ENCODE measurements at places on chromosomes 1 and 21.

- H3K4me1 ChIP-seq = peaks cover 10% of the 10 kb centered on the region
- H3K27me3 ChIP-seq = no peaks in the 10 kb centered on the region
- peak overlapping the region; percentile 77 for H3K4me3 ChIP-seq
- DNase-seq = no peak
Measured at GRCh38 chr1:27658951-27659496, 13.0 kb downstream of the IFI6 start.

GRCh38 chr1:2128189-2128901, 66.2 kb downstream of the FAAP20 start:
- H3K4me1 ChIP-seq = no peaks in the 10 kb centered on the region
- no peaks in the 10 kb centered on the region for H3K36me3 ChIP-seq
- H3K27me3 ChIP-seq = no peaks in the 10 kb centered on the region
- H3K27ac ChIP-seq = no peak overlapping the region
- no peak overlapping the region for H3K4me3 ChIP-seq
- DNase-seq = no peak

DNA sequence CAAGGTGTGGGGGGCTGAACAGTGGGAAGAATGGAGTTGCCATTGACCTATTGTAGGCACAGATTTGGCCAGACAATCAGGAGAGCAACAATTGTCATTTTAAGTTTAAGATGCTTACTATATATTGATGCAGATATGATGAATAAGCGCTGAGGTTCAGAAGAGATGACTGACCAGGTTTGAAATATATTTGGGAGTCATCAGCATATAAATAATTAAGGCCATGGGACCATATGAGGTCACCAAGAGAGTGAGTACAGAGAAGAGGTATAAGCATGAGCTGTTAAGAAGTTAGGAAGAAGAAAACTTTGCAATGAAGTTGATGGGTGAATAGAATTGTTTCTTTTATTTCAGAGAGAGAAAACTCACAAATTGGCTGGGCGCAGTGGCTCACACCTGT, 4.5 kb upstream of the GADD45A start:
- no peaks in the 10 kb centered on the region for H3K36me3 ChIP-seq
- H3K27me3 ChIP-seq = no peaks in the 10 kb centered on the region
- H3K4me3 ChIP-seq = no peak overlapping the region

DNA sequence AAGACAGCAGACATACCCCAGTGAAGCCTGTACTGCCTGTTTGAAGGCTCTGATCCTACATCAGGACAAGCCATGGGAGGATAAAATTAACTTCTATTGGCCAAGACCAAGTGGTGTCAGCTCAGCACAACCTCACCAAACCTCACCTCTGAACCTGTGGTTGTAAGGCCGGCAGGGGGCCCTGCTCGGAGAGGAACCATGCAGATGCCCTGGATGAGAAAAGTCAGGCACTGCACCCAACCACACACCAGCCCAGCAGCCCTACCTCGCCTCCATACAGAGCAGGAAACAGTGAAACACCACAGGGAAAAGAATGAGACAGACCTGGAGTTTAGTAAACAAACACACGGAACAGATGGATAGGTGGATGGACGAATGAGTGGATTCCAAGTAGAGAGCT, 70.0 kb upstream of the PAX7 start:
- H3K4me1 ChIP-seq = no peaks in the 10 kb centered on the region
- H3K27me3 ChIP-seq = no peaks in the 10 kb centered on the region
- no peak overlapping the region for H3K27ac ChIP-seq
- no peak for DNase-seq
- H3K36me3 ChIP-seq = no peaks in the 10 kb centered on the region
- no peak overlapping the region for H3K4me3 ChIP-seq

DNA sequence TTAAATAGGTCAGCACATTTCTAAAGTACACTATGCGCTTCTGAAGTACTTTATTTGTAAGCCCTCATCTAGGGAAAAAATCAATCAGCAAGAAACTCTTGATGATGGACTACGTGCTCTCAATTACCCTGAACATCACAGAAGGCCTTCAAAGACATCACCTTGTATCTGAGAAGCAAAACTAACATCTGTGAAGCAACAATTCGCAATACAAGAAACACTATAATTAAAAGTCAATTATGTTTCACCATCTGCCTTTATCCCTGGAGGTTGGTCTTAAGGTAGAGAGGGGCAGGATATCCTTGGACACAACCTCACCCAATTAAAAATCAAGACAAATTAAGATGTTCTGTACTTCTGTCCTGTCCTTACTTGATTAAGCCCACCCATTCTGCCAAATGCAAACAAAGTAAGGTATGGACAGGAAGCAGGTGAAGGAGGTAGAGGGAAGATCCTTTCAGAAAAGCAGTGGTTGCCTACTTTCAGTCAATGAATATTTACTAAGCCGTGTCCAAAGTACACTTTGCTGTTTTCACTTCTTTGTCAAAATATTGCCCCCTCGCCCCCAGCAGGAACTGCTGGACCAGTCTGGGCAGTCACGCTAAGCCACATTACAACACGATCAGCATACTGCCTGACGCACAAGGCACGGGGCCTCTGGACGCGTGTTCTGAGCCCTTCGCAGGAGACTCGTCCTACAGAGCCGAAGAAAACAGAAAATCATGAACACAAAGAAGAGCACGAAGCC, 887 bp downstream of the SLC19A2 start:
- H3K27ac ChIP-seq = peak overlapping the region; percentile 99
- peak overlapping the region; percentile 86 for H3K4me3 ChIP-seq
- no peaks in the 10 kb centered on the region for H3K36me3 ChIP-seq
- no peak for DNase-seq
- no peaks in the 10 kb centered on the region for H3K27me3 ChIP-seq

DNA sequence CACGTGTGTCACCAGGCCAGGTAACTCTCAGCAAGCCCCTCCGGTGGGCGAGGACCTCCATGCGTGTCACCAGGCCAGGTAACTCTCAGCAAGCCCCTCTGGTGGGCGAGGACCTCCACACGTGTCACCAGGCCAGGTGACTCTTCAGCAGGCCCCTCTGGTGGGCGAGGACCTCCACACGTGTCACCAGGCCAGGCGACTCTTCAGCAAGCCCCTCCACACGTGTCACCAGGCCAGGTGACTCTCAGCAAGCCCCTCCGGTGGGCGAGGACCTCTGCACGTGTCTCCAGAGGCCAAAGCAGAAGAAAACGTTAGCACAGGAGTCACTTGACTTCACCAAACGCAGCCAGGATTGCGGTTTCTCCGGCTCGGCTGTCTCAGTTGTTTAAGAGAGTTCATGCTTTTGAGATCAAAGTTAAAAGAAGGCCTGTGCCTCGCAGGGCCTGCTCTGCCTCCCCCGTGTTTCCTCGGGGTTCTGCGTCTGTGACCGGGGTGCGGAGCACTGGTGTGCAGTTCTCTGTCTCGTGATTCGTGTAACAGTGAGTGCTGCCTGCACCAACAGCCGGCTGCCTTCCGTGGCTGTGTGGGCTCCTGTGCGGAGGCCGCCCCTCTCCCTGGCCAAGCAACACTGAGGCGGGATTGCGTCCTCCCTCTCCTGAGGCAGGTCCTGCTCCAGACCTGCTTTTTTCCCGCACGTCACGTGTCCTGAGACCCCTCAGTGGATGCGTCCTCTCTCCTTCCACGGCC, 56.6 kb downstream of the PRKCZ start:
- no peaks in the 10 kb centered on the region for H3K4me1 ChIP-seq
- H3K36me3 ChIP-seq = no peaks in the 10 kb centered on the region
- no peak for DNase-seq
- no peak overlapping the region for H3K4me3 ChIP-seq
- no peaks in the 10 kb centered on the region for H3K27me3 ChIP-seq

DNA sequence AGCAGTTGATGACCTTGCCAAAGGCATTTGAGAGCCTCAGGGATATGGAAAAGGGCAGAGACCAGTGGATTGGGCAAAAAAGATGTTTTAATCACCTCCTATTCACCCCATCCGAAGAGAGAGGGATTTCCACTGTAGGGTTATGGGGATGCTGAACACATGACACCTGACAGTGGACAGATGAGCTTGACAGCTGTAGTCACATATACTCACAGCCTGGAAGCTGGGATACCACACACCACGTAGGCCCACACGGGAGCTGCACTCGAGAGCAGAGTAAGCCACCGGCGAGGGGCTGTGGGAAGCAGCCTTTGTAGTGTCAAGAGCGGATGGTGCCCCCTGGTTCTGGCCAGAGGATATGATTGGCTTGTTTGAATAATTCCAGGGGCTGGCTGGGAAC, 20.0 kb downstream of the ZBTB40 start:
- H3K4me1 ChIP-seq = peaks cover 37% of the 10 kb centered on the region
- no peaks in the 10 kb centered on the region for H3K36me3 ChIP-seq
- no peak overlapping the region for H3K27ac ChIP-seq
- H3K4me3 ChIP-seq = no peak overlapping the region
- DNase-seq = no peak
- H3K27me3 ChIP-seq = no peaks in the 10 kb centered on the region

DNA sequence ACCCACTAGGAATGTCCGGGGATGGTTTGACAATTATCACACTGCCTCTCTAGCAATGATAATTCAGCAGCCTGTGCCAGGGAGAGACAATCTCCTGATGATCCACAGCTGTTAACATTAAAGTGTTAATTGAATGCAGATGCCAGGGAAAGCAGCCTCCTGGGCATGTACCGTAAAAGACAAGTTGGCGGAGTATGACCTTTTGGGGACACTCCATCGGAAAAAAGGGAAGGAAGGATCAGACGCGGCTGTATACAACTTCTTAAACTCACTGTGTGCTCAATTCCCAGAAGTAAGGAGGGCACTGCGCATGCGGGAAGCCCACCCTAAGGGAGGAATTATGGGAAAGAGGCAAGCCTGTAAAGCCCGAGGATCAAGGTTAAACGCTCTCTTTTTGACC, 62.6 kb downstream of the MAP3K7CL start:
- DNase-seq = no peak
- peaks cover 20% of the 10 kb centered on the region for H3K4me1 ChIP-seq
- no peak overlapping the region for H3K27ac ChIP-seq
- H3K27me3 ChIP-seq = no peaks in the 10 kb centered on the region
- no peak overlapping the region for H3K4me3 ChIP-seq

- H3K4me3 ChIP-seq = no peak overlapping the region
- DNase-seq = no peak
- no peak overlapping the region for H3K27ac ChIP-seq
- H3K4me1 ChIP-seq = peaks cover 59% of the 10 kb centered on the region
- H3K27me3 ChIP-seq = no peaks in the 10 kb centered on the region
- H3K36me3 ChIP-seq = no peaks in the 10 kb centered on the region
Measured at GRCh38 chr1:27478098-27478497, 11.9 kb downstream of the WASF2 start.

DNA sequence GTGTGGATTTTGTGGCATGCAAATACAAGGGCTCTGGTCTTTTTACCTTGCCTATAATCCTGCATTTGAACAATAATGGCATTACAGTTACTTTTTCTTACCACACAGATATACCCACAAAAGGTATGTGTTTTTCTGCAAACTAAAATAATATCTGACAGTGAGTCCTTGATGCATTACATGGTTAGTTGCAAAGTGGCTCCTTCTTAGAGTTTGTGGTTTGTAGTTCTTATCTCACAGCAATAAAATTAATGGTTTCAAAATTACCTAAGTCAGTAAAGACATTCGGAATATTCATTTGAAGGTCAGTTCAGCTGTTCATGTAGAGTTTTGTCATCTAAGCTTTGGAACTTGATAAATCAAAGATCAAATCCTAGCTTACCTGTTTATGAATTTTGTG, 43.5 kb downstream of the SNX7 start:
- no peak overlapping the region for H3K27ac ChIP-seq
- DNase-seq = no peak

GRCh38 chr21:42621819-42622177, 31.6 kb upstream of the PDE9A start:
- no peak for DNase-seq
- no peak overlapping the region for H3K27ac ChIP-seq
- peaks cover 4% of the 10 kb centered on the region for H3K27me3 ChIP-seq
- H3K4me3 ChIP-seq = no peak overlapping the region

DNA sequence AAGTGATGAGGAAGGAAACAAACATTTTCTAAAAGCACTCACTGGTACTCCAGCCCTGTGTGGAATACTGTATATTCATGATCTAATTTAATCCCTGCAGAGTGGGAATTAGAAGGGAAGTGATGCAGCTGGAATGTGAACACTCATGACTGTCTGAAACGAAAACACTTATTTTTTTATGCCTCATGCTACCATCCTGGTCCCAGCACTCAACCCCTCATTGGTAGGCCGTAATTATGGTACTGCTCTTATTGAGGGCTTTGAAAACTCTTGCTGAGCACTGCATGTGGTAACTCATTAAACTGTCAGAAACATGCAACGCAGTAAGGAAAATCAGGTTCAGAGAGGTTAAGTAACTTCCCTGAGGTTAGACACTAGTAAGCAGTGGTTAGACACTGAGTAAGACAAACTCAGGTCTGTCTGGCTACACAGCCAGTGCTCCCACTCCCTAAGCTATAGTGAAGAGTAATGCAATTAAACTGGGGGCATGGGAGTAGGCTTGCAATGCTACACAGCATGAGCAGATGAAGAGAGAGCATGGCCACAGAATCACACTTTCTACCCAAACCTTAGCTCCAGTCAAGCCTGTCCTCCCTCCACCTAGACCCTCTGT, 17.3 kb upstream of the TNFSF4 start:
- H3K27me3 ChIP-seq = no peaks in the 10 kb centered on the region
- no peaks in the 10 kb centered on the region for H3K4me1 ChIP-seq
- no peak for DNase-seq

- no peaks in the 10 kb centered on the region for H3K27me3 ChIP-seq
- H3K27ac ChIP-seq = no peak overlapping the region
- DNase-seq = no peak
Measured at GRCh38 chr1:22665752-22666151, 12.7 kb downstream of the C1QB start.

GRCh38 chr1:2845869-2846268, 44.4 kb upstream of the TTC34 start:
- H3K36me3 ChIP-seq = no peaks in the 10 kb centered on the region
- H3K27me3 ChIP-seq = no peaks in the 10 kb centered on the region
- H3K4me3 ChIP-seq = no peak overlapping the region
- no peak for DNase-seq
- no peak overlapping the region for H3K27ac ChIP-seq

- H3K4me1 ChIP-seq = no peaks in the 10 kb centered on the region
- no peaks in the 10 kb centered on the region for H3K36me3 ChIP-seq
- H3K27ac ChIP-seq = no peak overlapping the region
- H3K27me3 ChIP-seq = no peaks in the 10 kb centered on the region
- no peak overlapping the region for H3K4me3 ChIP-seq
- no peak for DNase-seq
Measured at GRCh38 chr1:118963456-118964430, 24.4 kb downstream of the TBX15 start.

GRCh38 chr1:199152676-199153075, 513.8 kb downstream of the PTPRC start:
- H3K27me3 ChIP-seq = no peaks in the 10 kb centered on the region
- DNase-seq = no peak
- no peaks in the 10 kb centered on the region for H3K36me3 ChIP-seq
- H3K4me1 ChIP-seq = no peaks in the 10 kb centered on the region
- H3K27ac ChIP-seq = no peak overlapping the region
- H3K4me3 ChIP-seq = no peak overlapping the region

Measured in thoracic aorta (tissue), 2 donors.